ENCODE measurements at places on chromosomes 13 and 19.
A peak's percentile ranks its signal among the peaks of the same experiment; 100 is the strongest.

GRCh38 chr13:96816874-96817273, 177.4 kb downstream of the OXGR1 start:
- DNase-seq: no peak

GRCh38 chr19:11087870-11088505, 1.3 kb upstream of the LDLR start:
- no peak for DNase-seq

GRCh38 chr13:59873309-59873708, 290.4 kb downstream of the DIAPH3 start:
- DNase-seq: no peak

DNA sequence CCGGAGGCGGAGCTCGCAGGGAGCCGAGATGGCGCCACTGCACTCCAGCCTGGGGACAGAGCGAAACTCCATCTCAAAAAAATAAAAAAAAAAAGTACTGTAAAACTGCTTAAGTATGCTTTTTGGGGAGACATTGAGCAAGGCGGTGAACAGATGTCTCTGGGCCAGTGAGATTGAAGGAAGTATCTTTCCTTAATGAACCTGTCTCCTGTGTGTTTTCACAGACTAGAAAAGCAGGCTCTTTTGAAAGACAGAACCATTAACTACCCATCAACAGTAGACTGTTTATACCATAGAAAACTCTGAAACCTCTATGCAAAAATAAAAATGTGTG, 1.5 kb upstream of the ECH1 start:
- no peak for DNase-seq

GRCh38 chr19:797528-798414, 519 bp downstream of the PTBP1 start:
- peak; percentile 91 for DNase-seq

- no peak for DNase-seq
These were observed 47.4 kb downstream of the COG3 start for GRCh38 chr13:45512098-45512496.

DNA sequence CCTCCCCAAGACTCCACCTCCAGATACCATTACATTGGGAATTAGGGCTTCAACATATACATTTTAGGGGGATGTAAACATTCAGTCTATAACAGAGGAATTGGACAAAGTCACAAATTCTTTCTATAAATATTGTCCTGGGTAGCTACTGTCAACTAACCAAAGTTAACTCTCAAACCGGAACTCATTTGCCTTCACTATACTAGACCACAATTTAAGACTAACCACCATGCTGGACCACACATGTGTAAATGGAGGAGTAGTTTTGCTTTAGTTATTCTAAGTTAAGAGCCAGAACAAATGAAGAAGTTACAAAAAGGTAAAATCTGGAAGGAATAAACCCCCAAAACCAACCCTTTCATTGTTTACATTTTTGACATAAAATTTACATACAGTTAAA, 222.8 kb downstream of the NDFIP2 start:
- DNase-seq: no peak

DNA sequence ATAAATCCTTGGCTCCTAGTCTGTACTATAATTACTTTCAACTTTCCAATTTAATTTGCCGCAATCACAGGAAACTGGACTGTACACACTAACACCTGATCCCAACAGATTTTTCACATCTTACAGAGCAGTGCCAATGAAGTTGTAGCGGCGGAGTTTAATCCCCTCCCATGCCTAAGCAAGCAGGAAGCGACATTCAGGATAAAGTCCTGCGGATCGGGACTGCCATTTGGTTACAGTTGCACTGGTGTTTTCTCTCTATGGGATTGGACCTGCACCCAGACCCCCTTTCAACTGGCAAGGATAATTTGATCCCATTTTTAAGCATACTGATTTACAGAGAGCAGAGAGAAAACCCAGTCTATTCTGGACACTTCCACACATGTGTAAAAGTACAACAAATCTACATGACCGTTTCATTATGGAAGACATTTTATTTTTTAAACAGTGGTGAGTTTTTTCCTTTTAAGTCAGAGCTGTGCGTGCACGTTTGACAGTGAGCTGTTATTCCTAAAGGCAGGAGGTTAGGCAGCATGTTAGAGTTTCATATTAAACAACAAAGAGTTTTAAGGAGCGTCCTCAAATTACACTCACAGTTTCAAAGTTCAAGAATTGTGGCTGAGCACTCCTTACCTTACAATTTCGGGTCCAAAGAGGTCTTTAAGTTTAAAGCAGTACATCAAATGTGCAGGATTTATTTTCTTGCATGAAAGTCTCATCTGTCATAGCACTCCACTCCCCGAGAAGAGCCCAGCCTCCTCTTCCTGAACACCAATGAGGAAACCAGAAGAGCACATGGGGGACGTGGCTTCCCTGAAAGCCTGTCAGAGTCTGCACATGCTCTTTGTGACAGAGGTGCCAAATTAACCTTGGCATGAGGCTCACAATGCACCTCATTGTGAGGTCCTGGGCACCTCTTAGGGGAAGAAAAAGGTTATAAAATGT, 141.6 kb upstream of the RFC3 start:
- DNase-seq: peak; percentile 60

GRCh38 chr13:32390048-32390447, 37.9 kb downstream of the N4BP2L1 start:
- peak; percentile 25 for DNase-seq

DNA sequence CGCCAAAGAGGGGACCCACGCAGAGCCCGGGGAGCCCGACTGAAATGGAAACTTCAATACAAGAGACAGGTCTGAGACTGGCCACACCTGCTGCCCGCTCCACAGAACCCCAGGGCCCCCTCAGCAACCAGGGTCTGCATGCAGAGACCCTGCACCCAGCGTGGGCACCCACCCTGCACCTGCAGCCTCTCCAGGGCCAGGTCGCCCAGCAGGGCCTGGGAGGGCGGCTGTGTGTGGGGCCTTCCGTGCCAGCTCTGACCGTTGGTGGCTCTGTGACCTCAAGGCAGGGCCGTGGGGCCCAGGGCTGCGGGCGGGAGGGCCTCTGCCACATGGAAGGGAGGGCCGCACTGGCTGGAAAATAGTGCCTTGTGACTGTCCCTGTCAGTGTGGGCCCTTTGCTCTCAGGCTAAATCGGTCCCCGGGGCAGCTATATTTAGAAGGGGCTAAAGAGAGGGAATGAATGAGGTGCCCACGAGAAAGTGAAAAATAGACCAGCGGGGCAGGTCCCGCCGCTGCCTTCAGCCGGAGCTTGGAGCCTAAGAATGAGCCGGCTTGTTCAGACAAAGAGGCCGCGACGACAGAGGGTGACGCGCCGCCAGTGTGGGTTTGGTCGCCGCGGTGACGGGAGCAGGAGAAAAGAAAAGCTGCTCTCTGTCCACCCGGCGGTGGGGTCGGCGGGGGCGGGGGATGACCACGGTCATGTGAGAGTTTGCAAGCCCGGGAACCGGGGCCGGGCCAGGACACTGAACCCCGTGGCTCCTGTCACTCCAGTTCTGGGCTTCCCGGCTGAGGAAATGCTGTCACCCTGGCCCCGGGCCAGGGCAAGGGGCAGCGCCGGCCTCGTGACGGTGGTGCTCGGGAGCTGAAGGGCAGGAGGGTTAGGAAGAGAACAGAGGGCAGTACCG, 70.5 kb downstream of the GADD45B start:
- peak; percentile 40 for DNase-seq

GRCh38 chr19:15181394-15181793, 19.4 kb downstream of the NOTCH3 start:
- no peak for DNase-seq

DNA sequence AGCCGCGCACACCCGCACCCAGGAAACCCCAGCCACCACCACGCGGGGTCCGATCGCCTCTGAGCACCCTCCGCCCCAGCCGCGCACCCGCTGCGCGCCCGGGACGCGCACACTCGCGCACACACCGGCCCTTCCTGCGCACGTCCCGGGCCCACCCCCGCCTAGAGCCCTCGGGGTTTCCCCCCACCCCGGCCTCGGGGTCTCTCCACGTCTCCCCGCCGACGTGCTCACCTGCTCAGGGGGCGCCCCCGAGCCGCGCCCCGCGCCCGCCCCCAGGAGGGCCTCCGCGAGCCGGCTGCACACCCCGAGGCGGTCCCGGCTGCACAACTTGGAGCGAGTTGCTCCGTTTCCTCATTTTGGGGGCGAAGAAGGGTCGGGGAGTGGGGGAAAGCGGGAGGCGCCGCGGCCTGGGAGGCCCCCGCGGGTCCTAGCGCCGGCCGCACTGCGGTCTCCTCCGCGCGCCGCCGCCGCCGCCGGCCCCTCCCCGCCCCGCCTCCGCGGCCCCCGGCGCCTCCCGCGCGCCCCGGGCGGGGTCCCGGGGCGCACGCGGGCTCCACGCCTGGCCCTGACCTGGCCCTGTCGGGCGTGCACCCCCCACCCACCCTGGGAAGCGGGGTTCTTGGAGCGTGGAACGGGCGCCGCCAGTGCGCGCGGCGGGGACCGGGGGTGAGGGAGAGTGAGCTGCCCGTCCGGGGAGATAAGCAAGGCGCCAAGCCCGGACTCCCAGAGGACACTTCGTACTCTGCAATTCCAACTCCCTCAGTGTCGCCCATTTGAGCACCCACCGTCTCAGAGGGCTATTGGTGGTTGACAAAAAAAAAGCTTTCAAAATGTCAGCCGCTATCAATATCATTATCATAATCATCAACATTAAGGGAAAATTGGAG, at the start of gene MATK:
Gene MATK (minus strand): TSS at position 444 of the 887 bp plus-strand sequence. CDS start 1,246 bp downstream, outside the sequence.
- no peak for DNase-seq

DNA sequence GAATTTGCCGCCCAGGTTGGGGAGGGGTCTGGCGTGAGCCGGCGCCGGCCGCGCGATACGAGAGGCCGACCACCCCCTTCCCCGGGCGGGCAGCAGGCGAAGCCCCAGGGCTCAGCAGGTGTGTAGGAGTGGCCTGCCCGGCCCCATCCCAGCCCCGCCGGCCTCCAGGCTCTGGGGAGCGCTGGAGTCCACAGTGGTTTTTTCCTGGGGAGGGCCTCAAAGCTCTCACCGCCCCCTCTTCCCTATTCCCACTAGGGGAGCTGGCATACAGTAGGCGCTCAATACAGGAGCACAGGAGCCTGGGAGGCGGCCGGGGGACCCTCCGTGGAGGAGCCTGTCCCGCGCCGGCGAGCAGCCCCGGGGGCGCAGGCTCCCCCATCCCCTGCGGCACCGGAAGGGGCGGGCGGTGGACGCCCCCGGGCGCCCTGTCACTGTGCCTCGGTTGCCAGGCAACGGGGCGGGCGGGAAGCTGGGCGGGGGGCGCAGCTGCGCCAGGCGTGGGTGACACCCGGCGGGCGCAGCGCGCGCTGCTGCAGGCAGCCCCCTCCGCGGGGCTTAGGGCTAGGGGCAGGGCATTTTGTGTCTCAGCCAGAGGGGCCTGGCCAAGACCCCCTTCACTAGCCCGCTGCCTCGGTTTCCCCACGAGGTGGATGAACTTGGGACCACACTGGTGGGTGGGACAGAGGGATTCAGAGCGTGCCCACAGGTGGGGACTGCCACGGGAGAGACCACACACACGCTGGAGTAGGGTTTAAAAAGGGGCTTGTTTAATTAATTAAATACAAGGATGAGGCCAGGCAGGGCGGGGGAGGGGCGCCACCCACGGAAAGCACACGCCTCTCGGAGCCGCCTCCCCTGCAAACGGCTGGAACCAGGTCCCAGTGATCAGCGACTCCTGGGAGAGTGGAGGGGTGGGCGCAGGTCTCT, 3.6 kb upstream of the REXO1 start:
- peak; percentile 39 for DNase-seq

DNA sequence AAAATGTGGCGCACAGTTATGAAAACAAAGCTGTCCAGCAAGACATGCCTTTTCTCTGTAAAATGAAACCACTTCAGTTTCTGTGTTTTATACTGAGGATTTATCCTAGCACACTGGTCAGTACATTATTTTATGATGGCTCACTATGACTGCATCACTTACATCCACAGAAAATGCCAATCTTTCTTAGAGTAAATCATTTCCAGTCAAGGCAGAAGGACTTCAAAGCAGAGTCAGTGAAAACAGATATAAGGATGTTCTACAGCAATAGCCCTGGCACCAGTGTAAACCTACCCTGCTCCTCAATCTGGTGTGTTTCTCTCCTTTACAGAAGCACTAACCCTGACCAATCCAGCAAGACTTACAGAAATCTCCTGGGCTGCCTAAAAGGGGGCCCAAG, 473.5 kb downstream of the GPC6 start:
- no peak for DNase-seq

DNA sequence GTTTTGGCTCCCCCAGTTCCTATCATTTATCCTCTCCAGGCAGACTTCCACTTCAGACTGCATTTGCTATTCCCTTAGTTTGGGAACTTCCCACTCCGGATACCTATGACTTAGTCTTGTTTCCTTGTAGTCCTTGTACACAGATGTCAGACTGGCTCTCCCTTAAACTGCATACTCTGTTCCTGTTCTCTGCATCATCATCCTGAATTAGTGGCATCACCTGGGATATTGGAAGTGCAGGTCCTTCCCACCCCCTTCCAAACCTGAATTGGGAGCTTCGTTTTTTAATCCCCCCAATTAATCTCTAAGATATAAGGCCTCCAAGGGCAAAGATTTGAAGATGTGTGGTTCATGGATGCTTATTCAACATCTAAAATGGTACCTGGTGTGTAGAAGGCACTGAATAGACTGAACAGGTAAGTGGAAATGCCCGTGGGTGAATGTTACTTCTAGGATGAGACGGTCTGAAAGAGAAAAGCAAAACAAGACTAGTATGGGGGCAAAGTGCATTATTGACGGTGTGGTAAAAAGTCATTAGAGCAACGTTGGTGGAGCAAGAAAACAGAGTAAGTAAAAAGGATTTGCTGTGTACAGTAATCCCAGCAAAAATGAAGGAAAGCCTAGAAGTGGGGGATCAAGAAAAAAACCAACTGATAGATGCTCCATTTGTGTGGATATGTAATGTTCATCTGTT, 9.6 kb downstream of the MIR17HG start:
- peak; percentile 67 for DNase-seq
